ENCODE measurements at places on chromosomes 5 and 9. TPM values are rescaled to one million over a fixed set of nuclear protein-coding genes. Genes with fewer than 3 reads are reported as not detected.

DNA sequence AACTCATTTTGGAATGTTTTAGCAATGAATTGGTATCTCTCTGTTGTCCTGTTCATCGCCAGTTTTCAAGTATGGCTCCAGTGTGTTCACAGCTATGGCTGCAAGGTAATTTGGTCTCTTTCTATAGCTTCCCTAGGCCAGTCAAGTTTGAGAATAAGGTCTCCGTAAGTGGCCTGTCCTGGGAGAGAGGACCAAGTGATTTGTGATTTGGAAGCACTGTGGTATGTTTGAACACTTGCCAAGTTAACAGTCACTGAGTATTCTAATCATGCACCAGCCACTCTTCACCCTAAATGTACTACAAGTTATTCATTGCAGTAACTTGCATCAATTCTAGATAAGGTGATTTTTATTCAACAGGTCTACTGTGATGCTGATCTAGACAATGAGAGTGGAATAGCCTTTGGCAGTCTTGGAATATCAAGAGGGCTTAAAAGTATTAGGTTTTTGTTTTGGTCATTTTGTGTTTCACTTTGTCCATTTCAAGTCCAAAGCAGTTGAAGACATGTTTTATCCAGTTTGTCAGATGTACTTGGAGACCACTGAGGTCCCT is 41.1 kb downstream of the G3BP1 start:
- peak; percentile 65 for DNase-seq

GRCh38 chr9:89814340-89815040 is 209.7 kb downstream of the GADD45G start:
- DNase-seq: no peak

- no peak for DNase-seq
These were observed 6.5 kb downstream of the ARL14EPL start for GRCh38 chr5:116038817-116039216.

- peak; percentile 44 for DNase-seq
These were observed 61.3 kb downstream of the NR2F1-AS1 start for GRCh38 chr5:93519740-93520139.

- DNase-seq: no peak
These were observed 645.4 kb downstream of the PRELID2 start for GRCh38 chr5:145189746-145190145.

DNA sequence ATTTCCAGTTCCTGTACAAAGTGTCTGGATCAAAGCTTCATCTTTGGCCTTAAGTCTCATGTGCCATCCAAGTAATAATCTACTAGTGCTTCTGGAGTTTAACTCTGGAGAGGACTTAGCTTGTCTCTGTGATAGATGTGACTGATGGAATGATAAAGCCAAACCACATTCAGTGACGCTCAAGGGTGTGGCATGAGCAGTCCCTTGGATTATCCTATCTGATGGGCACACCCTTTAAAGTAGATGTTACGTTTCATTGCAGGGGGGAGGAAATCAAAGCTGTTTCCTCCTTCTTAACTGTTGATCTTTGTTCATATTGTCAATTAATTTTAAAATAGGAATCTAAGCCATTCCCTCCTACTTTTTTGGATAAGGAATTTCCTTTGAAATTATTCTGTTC is 8.5 kb upstream of the EGFLAM start:
- no peak for DNase-seq

GRCh38 chr5:155529362-155529761 is 515.8 kb downstream of the KIF4B start:
- peak; percentile 4 for DNase-seq

- DNase-seq: no peak
These were observed 198.2 kb upstream of the GHR start for GRCh38 chr5:42225009-42225408.

- peak; percentile 48 for DNase-seq
These were observed 407.2 kb downstream of the EFNA5 start for GRCh38 chr5:107263387-107264018.

- DNase-seq: no peak
These were observed 558.5 kb downstream of the DMRTA1 start for GRCh38 chr9:23005156-23005555.

DNA sequence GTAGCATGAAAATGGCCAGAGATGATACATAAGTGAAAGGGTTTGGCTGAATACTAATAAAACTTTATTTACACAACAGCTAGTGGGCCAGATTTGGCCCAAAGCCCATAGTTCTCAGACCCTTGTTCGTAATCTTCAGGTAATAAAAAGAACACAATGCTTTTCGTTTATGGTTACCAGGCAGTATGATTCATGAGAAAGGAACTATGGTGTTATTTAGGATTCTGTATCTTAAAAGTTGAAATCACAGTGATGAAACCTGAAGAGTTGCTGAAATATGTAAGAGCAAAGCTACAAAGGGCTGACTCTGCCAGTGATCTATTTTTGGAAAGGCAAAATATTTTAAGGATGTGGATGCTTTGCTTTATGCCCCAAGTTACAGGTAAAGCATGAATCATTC is 192.7 kb downstream of the SMC2 start:
- no peak for DNase-seq

DNA sequence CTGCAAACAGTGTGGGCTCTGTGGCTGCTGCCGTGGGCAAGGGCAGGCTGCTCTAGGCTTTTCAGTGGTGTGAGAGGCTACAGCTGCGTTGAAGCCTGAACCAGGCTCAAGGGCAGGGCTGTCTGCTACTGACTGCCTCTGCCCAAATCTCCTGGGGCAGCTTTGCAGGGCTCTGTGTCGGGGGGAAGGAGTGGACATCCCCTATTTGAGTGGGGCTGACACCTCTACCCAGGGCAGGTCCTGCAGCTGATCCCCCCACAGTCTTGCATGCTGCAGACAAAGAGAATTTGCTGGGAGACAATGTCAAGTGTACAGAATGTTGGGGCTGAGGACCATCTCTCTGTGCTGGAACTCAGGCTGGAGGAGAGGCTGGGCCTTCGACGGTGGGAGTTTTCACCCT is 240.2 kb downstream of the PBX3 start:
- no peak for DNase-seq

GRCh38 chr5:34529581-34530331 is 126.4 kb upstream of the RAI14 start:
- DNase-seq: no peak

DNA sequence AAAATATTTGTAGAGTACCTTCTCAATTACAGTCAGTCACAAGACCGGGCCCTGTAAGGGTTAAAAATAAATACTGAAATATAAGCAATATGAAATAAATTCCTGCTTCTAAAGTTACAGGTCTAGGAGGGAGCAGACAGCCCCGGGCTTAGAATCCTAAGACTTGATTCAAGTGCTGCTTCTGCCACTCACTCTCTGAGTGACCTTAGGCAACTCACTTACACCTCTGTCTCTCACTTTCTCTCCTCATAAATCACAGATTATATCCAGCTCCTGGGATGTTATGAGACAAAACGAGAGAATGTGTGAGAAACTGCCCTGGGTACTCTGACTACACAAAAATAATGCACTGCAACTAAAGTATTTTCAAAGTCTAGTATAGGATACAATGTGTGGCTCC is 101.9 kb downstream of the PDE4D start:
- DNase-seq: no peak

- DNase-seq: no peak
These were observed 108.7 kb downstream of the HSD17B3 start for GRCh38 chr9:96193236-96193755.

DNA sequence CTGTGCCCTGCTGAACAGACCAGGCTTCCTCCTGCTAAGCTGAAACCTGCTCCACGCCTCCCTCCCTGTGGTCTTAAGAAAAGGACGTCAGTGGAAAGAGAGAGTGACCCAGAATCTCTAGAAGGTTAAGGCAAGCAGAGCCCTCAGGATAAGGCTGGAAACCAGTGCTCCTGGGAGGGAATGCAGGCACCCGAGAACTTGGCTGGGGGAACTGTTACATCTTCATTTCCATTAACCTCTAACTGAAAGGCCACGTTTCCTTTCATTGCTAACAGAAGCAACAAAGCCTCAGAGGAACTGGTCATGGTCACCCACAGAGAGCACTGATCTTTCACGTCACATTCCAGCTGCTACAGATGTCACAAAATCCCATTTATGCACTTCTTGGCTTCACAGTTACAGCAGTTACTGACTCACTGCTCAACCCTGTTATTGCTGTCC is 26.1 kb upstream of the AKNA start:
- DNase-seq: peak; percentile 74

GRCh38 chr5:127694518-127695171 is 8.5 kb upstream of the CCDC192 start:
- no peak for DNase-seq

- DNase-seq: no peak
These were observed 89.5 kb downstream of the EPB41L4A start for GRCh38 chr5:112329419-112330090.

DNA sequence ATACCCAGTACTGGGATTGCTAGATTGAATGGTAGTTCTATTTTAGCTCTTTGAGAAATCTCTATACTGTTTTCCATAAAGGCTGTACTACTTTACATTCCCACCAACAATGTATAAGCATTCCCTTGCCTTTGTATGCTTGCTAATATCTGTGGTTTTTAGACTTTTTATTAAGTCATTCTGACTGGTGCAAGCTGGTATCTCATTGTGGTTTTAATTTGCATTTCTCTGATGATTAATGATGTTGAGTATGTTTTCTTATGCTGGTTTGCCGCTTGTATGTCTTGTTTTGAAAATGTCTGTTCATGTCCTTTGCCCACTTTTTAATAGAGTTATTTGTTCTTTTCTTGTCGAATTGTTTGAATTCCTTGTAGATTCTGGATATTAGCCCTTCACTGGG is 512.7 kb upstream of the PAPPA start:
- DNase-seq: peak; percentile 81

DNA sequence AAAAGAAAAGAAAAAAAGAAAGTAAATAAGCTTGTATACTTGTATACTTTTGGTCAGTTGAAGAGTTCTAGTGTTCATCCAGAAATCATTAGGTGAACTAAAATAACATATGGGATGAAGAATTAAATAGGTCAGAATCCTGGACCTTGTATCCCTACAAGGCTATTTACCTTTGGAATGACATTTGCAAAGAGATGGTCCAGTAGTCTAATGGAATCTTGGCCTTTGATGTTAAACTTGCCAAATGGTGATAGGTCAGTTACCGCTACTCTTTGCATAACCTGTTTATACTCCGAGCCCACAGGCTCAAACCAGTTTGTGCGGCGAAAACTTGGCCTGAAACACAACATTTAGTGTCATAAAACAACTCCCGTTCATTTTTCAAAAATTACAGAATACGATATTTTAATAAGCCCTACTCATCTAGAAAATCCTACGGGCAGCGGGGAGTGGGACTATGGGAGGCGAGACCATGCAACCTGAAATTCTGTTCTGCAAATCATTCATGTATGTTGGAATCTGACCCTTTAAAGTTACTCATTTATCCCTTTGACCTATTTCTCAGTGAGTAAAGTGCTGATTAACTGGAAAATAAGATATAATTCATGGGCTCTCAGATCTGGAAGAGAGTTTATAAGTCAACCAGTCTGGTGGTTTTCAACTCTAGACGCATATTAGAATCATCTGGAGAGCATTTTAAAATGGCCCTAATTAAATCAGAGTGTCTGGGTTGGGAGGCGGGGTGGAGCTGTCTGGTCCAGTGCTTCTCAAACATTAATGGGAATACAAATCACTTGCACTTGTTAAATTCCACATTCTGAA is 38.6 kb downstream of the DMGDH start:
- DNase-seq: no peak

GRCh38 chr5:158354958-158355357 is 496.0 kb upstream of the CLINT1 start:
- DNase-seq: peak; percentile 11

- no peak for DNase-seq
These were observed 60.5 kb upstream of the ENTREP1 start for GRCh38 chr9:69264526-69264925.

GRCh38 chr5:158135682-158136179 is 276.8 kb upstream of the CLINT1 start:
- DNase-seq: no peak

DNA sequence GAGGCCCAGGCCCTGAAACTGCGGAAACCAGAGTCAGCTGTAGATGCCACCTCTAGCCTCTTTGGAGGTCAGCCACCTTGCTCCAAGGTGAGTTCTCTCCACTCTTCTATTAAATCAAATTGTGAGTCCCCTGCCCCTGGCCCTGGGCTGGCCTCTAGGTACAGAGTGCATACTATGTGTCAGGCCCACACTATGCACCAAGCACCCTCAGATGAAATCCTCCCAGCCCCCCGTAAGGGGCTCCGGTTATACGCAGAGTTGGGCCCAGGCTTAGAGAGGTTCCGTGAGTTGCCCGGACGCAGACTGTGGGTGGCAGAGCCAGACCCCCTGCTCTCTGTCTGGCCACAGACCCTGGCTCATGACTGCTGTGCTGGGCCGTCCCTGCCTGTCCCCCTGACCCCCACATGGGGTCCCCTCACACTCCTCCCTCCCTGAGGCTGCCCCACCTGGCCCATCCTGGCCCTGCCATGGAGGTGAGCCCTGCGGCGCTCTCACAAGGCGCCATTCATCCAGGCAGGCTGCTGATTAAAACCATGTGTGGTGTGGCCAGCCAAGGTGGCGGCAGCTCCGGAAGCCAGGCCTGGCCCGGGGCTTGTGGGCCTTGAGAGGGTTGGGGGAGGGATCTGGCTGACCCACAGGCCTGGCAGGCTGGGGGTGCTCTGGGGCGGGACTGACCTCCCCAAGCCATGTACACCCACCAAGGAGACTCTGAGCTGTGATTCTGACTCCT is 65.5 kb upstream of the SYNPO start:
- DNase-seq: no peak

GRCh38 chr5:139787568-139788293 is 7.9 kb upstream of the PSD2 start:
- DNase-seq: peak; percentile 66

Gene TCERG1
- total RNA-seq: 21.3 TPM

Gene CLTA
- 302 TPM for total RNA-seq

Gene PLAC8L1
- total RNA-seq: not detected

Gene MEIKIN
- total RNA-seq: not detected

Gene MED27
- total RNA-seq: 13.4 TPM

Gene SLC34A1
- not detected for total RNA-seq

Gene IFNB1
- total RNA-seq: 0.17 TPM

Gene NUTM2G
- total RNA-seq: not detected

Gene CCNJL
- not detected for total RNA-seq

Gene TCF7
- 3.1 TPM for total RNA-seq

Gene CD180
- total RNA-seq: not detected

Gene WDR31
- 4.0 TPM for total RNA-seq

Gene PRRC2B
- total RNA-seq: 51.4 TPM

Gene OR1J2
- 0.33 TPM for total RNA-seq

Gene NPR3
- total RNA-seq: 14.9 TPM

Gene GOLGA1
- total RNA-seq: 12.8 TPM

Gene TXNDC8
- total RNA-seq: not detected

Gene LVRN
- total RNA-seq: 0.17 TPM

Gene FAM151B
- total RNA-seq: 4.8 TPM
